ENCODE measurements at places on chromosomes 11 and 22.

GRCh38 chr11:11513422-11513821 is 108.4 kb downstream of the GALNT18 start:
- no peak for DNase-seq

DNA sequence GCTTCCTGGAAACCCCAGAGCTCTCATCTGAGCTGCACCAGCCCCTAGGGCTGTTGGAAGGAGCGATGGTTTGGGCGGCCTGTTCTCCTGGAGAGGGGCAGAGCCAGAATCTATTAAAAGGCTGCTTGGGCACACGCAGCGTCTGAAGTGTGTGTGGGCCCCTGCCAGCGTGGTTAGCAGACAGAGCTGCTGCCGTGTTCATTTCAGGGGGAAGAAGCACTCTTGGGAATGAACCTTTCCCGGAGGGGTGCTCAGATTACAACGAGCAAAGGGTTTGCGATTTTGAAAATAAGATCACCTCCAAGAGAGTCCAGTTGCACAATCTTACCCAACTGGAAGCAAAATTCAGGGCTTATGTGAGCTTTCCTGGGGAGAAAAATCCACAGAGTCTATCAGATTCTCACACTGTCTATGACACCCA is 12.9 kb downstream of the ANO1 start:
- no peak for DNase-seq

DNA sequence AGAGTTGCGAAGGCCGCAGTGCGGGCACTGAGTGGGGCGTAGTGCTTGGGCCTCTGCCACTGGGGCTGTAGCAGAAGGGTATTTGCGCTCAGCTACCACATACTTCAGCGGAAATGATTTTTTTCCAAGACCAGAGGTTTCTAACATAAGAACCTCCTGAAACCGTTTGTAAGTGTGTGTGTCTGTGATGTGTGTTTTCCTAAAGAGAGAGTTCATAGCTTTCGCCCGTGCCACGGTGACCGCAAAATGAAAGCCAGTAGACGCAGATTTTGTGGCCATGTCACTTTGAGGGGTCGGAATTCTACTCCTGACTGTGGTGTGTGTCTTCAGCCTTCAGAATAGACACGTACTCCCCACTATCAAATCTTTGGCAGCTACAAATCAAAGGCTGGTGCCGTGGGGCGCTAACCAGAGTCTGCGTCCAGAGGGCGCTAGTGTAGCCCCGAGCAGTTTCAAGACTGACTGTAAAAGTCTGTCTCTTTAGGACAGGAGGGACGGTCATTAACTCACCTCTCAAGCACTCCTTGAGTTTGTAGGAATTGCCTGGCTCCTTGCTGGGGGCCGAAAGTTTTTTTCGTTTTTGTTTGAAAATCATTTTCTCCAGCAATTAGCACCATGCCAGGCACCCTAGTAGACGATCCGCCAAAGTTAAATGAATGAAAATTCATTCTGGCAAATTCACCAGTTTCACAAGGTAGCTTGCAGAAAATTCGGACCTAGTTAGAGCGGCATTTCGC is 2.5 kb upstream of the CALCA start:
- DNase-seq, result no peak

GRCh38 chr11:17933708-17934107 is 79.1 kb downstream of the SERGEF start:
- no peak for DNase-seq

- DNase-seq, result no peak
These were observed 60.9 kb downstream of the ST14 start for GRCh38 chr11:130220311-130221035.

DNA sequence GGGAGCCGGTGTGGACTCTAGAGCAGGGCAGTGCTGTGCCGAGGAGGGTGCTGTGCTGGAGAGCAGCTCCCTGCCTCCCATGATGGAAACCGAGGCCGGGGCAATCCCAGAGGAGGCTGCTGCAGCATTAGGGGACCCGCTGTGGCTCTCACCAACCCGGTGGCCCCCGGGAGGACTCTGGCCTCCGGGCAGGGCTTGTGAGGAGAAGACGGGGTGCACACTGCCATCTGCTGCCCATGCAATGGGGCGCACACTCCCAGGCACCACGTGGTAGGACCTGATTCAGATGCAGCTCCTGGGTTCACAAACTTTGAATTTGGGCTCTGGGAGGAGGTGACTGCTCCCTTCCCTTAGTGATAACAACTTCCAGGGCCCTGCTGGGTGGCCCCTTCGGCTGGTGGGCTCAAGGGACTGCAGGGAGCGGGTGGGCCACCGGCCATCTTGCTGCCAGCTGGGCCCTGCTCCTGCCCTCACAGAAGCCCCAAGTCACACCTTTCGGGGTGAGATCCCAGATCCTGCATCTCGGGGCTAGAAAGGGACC is 93.8 kb upstream of the FGF3 start:
- no peak for DNase-seq

GRCh38 chr11:109845437-109845836 is 247.8 kb upstream of the ZC3H12C start:
- DNase-seq, result no peak

GRCh38 chr11:67079065-67079705 is 22.5 kb downstream of the RHOD start:
- no peak for DNase-seq

- DNase-seq, result no peak
These were observed 742 bp upstream of the BBOX1 start for GRCh38 chr11:27039873-27040272.

GRCh38 chr11:126231725-126232459 is 20.3 kb downstream of the FAM118B start:
- DNase-seq, result no peak

- no peak for DNase-seq
These were observed 235.8 kb downstream of the SWAP70 start for GRCh38 chr11:9899676-9900075.

DNA sequence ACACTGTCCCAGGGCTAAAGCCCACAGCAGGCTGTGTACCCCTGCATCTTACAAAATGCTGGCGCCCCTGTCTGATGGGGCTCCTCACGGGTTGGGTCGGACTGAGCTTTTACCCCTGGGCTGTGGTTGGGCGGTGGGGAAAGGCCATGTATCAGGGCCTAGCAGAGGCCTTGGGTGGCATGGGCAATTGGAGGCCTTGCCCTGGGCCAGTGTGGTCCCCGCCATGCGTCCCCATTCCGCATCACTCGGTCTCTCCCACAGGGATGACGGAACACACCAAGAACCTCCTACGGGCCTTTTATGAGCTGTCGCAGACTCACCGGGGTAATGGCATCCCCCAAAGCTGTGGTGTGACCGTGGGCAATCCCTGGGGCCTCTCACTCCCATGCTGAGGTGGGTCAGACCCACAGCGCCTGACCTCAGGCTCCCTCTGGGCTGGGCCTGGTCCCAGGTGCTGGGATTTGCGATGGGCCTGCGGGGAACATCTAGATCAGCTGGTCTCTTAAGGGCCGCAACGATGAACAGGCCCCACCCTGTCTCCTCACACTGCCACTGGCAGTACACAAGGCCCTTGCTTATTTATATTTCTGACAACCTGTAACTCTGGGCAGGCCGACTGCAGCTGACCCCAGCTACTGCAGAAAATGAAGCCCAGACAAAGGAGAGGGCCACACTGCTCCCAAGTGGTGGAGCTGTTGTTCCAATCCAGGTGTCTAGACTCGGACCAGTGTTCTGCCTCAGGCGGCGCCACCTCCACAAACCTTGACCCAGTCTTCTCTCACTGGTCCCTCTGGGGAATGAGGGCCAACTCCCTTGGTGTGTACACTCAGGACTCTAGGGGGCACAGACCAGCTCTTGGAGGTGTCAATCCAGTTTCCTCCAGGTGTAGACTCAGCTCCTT is 12.3 kb downstream of the SLC16A8 start:
- no peak for DNase-seq

DNA sequence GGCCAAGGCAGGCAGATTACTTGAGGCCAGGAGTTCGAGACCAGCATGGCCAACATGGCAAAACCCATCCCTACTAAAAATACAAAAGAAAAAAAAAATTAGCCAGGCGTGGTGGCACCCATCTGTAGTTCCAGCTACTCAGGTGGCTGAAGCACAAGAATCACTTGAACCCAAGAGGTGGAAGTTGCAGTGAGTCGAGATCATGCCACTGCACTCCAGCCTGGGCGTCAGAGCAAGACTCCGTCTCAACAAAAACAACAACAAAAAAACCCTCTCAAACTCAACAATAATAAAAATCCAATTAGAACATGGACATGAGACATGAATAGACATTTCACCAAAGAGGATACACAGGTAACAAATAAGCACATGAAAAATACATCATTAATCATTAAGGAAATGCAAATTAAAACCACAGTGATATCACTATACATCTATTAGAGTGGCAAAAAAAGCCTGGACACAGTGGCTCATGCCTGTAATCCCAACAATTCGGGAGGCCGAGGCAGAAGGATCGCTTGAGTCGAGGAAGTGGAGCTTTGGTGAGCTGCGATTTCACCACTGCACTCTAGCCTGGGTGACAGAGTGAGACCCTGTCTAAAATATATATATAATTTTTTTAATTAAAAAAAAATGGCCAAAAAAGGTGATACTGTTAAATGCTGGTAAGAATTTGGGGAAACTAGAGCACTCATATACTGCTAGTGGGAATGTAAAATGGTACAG is 12.7 kb upstream of the SEPTIN5 start:
- no peak for DNase-seq
